ENCODE measurements at places on chromosomes 12 and 14.

DNA sequence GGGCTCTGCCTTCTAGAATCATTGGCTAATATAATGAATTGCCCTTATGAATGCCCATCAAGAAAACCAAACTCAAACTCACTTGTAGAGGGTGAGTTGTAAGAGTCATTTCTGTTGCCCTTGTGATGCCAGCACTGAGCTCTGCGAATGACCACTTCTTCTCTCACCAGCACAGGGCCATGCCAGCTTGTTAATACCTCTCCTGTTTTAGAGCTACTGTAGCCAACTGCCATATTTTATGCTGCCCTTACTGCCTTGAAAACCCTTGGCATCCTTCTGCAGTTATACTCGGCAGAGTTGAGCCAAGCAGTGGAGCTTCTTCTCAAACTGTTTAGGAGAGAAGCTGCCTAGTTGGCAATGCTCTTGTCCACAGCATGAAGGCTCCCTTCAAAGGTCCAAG, 8.1 kb downstream of the KRT75 start:
- DNase-seq: no peak

DNA sequence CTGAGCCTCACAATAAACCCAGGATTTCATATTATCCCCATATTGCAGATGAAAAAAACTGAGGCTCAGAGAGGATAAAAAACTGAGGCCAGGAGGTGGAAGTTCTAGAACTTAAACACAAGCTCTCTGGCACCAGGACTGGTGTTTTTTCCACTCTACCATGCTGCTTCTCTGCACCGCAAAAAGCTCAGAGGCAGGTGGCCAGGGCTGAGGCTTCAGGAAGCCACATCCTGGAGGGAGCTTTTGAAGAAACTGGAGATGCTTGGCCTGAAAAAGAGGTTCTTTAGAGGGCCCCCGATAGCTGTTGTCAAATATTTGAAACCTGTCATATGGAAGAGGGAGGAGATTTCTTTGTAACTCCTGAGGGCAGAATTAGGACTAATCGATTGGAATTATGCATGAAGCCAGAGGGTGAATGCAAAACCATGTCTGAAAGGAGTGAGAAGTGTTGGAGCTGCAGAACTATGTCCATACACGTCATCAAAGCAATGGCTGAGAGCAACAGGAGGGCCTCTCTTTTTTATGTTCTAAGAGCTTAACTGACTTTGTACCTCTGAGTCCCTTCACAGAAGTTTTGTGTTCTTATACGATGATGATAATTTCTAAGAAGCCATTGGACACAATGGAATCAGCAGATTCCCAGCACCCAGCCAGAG, 448.6 kb downstream of the FUT8 start:
- no peak for DNase-seq

- DNase-seq: no peak
Measured at GRCh38 chr14:50822501-50823042, 8.4 kb downstream of the NIN start.

- no peak for DNase-seq
Measured at GRCh38 chr14:96173636-96174475, 30.8 kb upstream of the BDKRB2 start.
